Activated T-helper 9 cell treated with anti-CD3 and anti-CD28 coated beads, Interleukin-2, amount 50 U/mL, for 16 hours (primary cell): ENCODE measurements at places on chromosomes 7 and 10.
A peak's percentile ranks its signal among the peaks of the same experiment; 100 is the strongest.

GRCh38 chr7:103988468-103989199 lies 824 bp downstream of the RELN start:
- DNase-seq, result no peak

GRCh38 chr7:23373151-23374004 lies 74.2 kb downstream of the MALSU1 start:
- peak; percentile 23 for DNase-seq

GRCh38 chr10:64813391-64813790 lies 1292.2 kb downstream of the REEP3 start:
- no peak for DNase-seq

- no peak for DNase-seq
These were observed 104.4 kb downstream of the STRA8 start for GRCh38 chr7:135337977-135338550.

- DNase-seq, result no peak
These were observed 324 bp downstream of the TWNK start for GRCh38 chr10:100987685-100988049.

GRCh38 chr10:11154849-11155498 lies 137.3 kb downstream of the CELF2 start:
- DNase-seq, result no peak

DNA sequence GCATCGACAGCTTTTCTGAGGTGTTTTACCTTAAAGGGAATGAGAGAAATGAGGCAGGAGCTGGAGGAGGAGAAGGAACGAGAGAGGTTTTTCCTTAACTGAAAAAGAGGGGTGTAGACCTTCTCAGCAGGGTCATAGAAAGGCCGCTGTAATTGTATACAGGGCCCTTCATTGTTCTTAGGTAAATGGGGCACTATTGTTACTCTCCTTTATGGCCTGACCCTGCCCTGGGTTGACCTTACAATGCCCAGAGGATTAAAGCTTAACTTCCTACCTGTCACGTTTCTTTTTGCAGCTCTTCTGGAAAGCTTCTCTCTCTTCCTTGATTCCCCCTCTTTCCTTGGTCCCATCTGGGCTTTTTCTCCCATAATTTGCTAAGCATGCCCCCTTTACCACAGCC lies 13.7 kb upstream of the PDLIM1 start:
- DNase-seq, result no peak

- no peak for DNase-seq
These were observed 13.4 kb upstream of the PRF1 start for GRCh38 chr10:70615784-70616522.

DNA sequence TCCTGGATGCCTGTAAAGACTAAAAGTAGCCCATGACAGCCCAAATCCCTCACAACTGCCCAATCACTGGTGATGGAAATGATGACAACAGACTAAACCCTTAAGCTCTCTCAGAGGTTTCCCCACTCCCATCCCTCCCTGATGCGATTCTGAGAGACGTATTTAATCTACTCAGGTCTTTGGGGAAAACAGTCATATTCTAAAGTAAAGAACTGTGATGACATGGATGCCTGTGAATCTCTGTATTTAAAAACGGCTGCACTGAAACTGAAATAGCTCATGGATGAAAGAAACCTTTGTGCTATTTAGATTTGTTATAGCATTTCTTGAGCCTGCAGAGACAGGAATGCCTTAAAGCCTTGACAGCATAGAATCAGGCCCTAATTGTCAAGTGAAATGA lies 28.5 kb downstream of the VPS41 start:
- no peak for DNase-seq

DNA sequence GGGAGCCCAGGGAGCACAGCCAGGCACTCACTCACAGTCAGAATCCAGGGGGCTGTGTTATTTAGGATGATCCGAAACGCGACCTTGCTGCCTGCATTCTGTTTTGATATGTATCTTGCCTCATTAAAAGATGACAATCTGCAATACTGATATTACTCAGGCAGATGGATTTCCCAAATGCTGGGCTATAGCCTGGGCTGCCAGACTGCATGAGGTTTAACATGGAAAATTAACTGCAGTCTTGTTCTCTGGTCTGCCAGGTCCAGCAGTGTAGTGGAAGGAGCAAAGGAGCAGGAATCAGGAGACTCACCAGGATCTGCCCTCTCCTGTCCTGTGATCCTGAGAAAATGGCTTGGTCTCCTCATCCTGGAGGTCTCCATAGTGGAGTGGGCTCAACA lies 258.1 kb downstream of the PAXIP1 start:
- DNase-seq, result no peak

DNA sequence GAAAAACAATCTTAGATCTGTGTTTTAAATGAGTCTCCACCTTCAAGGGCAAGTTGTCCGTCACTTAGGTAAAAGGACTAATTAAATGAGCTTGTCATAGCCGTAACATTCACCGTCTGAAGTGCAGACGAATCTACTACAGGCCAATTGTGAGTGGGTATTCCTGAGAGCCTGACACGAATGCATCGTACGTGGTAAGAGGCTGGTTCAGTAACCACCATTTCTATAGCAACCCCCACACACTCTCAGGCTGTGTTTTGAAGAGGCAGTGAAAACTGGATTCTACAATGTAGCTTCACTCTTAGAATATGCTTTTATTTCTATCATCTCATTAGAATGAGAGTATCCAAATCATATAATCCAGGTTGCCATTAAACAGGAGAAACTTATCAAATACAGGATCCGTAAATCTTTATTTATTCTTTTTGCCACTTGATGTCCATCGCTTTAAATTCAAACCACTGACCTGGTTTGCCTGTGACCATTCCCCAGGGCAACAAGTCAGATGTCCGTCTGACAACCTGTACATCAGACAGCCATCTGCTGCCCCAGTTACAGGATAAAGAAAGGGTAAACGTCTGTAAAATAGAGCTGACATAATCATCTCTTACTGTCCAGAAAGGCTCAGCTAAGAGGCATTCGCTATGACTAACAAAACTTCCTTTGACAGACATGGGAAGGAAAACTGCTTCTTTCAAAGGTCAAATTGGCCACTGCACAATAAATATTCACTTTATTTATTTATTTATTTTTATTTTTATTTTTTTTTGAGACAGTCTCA lies 70.3 kb upstream of the NMT2 start:
- DNase-seq, result no peak

DNA sequence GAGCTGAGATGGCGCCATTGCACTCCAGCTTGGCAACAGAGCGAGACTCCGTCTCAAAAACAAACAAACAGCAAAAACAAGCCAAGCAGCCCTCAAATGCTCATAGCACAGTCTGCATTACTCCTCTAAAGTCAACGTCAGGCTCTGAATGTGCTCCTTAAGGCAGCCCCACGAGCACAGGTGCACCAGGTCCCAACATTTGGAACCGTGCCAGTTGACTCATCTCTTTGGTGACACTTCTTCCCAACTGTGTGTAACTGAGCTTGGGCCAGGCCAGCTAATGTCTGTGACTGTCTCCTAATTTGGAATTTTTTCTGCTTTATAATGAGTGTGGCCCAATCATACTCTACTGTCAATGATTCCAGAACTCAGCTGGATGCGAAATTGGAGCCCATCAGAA lies 66.3 kb upstream of the EFCAB10 start:
- DNase-seq, result no peak
